ENCODE measurements at places on chromosomes 4 and X.
A peak's percentile ranks its signal among the peaks of the same experiment; 100 is the strongest.

- no peak for DNase-seq
These were observed 29.7 kb downstream of the SLIT2 start for GRCh38 chr4:20281453-20281852.

- peak; percentile 39 for DNase-seq
These were observed 251.0 kb downstream of the ANK2 start for GRCh38 chr4:113300471-113300928.

DNA sequence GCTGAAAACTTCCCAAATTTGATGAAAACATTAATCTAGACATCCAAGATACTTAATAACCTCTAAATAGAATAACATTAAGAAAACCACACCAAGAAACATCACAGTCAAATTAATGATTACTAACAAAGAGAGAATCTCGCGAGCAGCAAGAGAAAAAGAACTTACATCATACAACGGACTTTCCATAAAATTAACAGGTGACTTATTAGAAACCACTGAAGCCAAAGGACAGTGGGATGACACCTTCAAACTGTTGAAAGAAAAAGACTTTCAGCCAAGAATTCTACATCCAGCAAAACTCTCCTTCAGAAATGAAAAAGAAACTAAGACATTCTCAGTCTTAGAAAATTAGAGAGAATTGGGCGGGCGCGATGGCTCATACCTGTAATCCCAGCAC, 232.0 kb downstream of the SNCA start:
- DNase-seq, result no peak

GRCh38 chr4:15600176-15600575, 55.0 kb downstream of the FBXL5 start:
- DNase-seq, result no peak

- no peak for DNase-seq
These were observed 39.6 kb upstream of the SLC7A3 start for GRCh38 chrX:70970482-70970995.

- DNase-seq, result no peak
These were observed 29.8 kb downstream of the CD99L2 start for GRCh38 chrX:150868625-150869024.

DNA sequence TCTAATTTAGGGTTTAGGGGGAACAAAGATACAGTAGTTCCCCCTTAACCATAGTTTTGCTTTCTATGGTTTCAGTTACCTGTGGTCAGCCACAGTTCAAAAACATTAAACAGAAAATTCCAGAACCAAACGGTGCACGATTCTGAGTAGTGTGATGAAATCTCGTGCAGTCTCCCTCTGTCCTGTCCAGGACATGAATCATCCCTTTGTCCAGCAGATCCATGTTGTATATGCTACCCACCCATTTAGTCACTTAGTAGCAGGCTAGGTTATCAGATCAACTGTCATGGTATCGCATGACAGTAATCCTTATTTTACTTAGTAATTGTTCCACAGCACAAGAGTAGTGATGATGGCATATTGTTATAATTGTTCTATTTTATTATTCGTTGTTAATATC, 556.1 kb downstream of the IL1RAPL1 start:
- no peak for DNase-seq

DNA sequence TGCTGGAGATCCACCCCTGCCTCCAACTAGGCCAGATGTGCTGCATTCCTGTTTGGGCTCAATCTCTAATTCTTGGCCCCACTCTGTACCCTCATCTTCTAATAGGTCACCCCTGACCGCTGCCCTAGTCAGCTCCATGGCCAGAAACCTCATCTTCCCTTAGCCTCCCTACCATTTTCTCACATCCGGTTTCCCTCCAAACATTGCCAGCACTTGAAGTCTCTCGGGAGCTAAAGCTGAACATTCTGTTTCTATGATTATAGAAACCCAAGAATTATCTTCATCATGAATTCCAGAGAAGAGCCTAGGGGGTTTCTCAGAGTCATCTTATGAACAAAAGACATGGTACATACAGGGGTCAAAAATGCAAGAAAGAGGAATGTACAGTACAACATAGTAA, 179.7 kb downstream of the AMELX start:
- no peak for DNase-seq

GRCh38 chrX:145213504-145213903, 33.8 kb upstream of the SPANXN1 start:
- DNase-seq, result no peak

GRCh38 chr4:184409911-184410692, 64.2 kb downstream of the IRF2 start:
- DNase-seq, result no peak

- DNase-seq, result no peak
These were observed 63.1 kb downstream of the RELL1 start for GRCh38 chr4:37623125-37623524.

GRCh38 chr4:5361968-5362367, 310.7 kb downstream of the STK32B start:
- no peak for DNase-seq

DNA sequence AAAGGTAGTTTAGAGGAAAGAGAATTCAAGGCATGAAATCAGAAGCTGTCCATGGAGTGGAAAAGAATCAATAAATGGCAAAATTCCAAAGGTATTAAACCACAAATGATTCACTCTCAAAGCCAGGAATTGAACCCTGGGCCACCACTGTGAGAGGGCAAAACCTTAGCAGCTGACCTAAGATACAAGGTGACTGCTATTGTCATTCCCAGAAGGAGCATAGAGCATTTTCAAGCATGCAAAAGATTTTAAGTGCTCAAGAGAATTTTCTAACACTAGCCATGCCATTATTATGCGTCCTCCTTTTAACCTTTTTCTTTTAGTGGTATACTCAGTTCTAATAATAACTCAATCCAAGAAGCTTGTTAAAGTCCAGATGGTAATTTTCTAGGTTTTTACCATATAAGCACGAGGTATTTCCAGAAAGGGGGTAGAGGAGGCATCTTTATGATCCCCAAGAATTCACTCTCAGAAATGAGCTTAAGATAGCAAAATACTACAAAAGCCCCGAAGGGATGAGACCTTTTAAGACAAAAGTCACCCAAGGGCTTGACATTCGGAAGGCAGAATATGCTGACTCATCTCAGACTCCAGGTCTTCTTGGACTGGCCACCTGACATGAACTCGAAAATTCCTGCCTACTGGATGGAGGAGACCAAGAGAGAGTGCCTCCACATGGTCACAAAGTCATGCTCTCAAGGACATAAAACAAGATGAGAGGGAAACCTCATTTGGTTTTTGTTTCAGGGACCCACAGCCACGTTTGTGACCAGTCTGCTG, 13.8 kb upstream of the PAGE5 start:
- no peak for DNase-seq

- DNase-seq, result no peak
These were observed 73.3 kb upstream of the MAML3 start for GRCh38 chr4:140227286-140227685.

- no peak for DNase-seq
These were observed 111.0 kb downstream of the MID1 start for GRCh38 chrX:10509397-10509796.
